ENCODE measurements at places on chromosomes 7 and 10.
A peak's percentile ranks its signal among the peaks of the same experiment; 100 is the strongest.

DNA sequence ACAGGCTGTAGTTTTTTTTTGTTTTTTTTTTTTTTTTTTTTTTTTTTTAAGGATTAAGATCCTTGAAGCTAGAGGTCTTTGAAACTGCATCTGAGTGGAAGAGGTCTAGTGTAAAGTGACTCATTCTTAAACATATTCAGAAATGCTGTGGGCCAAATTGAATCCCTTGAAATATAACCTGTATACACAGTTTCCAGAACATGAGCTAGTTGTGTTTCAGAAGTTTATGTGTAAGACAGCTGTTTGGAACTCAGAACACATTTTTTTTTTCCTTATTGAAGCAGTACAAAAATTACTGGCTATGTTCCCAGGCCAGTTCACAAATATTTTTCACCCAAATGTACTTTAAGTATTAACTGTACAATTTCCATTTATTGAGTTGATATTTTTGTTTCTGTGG is 67.9 kb downstream of the PPP1R9A start:
- no peak for DNase-seq

DNA sequence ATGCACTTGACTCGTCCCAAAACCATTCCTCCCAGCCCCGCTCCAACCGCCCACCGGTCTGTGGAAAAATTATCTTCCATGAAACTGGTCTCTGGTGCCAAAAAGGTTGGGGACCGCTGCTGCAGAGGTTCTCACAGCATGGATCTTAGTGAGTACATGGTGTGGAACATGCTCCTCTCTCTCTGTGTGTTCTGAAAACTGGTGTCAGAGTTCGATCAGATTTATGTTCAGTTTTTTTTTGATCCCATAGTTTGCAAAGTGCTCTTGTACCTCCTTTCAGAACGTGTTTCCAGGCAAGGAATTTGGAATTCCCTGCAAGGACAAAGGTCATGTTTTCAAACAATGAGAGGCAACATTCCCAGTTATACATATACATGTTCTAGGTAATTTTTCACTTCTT is 61.2 kb upstream of the FAM171A1 start:
- DNase-seq: no peak

DNA sequence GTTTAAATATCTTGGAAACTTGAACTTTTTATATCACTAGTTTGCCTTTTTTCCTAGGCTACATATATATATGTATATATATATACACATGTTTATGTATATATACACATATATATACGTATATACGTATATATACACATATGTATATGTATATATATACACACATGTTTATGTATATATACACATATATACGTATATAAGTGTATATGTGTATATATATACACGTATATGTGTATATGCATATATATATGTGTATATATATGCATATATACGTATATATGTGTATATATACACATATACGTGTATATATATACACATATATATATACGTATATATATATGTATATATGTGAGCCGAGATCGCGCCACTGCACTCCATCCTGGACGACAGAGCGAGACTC is 10.1 kb downstream of the OGDH start:
- no peak for DNase-seq

DNA sequence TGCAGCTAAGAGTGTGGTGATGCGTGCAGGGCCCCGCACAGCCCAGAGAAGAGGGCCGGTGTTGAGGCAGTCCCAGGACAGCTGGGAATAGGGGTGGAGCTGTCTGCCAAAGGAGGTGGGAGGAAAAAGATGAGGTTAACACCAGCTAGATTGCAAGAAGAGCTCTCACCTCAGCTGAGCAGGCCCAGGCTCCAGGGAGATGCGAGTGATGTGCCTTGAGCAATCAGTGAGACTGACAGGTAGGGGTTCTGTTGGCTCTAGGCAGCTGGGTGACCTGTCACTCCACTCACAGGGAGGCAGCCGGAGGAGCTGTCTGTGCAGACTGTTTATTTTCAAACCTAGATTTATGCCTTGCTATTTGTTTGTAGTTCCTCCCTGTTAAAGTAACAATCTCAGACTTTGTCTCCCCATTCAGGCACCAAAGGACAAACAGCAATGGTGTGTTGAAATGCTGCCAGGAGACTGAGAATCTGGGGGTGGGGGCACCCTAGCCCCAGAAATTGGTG is 205.1 kb upstream of the CXCL12 start:
- no peak for DNase-seq

DNA sequence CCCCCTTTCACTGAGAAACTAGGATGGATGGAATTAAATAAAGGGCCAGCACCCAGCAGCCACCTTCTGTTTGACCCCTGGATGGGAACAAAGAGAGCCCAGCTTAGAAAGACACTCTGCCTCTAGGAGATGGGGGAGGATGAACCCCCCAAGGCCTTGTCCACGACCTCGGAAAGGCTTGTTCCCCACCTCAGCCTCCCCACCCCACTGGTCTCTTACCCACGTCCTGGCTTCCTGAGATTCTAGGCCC is 9.7 kb downstream of the ITPRIP start:
- no peak for DNase-seq

- no peak for DNase-seq
These were observed 28.1 kb downstream of the LRRC72 start for GRCh38 chr7:16554518-16555236.

DNA sequence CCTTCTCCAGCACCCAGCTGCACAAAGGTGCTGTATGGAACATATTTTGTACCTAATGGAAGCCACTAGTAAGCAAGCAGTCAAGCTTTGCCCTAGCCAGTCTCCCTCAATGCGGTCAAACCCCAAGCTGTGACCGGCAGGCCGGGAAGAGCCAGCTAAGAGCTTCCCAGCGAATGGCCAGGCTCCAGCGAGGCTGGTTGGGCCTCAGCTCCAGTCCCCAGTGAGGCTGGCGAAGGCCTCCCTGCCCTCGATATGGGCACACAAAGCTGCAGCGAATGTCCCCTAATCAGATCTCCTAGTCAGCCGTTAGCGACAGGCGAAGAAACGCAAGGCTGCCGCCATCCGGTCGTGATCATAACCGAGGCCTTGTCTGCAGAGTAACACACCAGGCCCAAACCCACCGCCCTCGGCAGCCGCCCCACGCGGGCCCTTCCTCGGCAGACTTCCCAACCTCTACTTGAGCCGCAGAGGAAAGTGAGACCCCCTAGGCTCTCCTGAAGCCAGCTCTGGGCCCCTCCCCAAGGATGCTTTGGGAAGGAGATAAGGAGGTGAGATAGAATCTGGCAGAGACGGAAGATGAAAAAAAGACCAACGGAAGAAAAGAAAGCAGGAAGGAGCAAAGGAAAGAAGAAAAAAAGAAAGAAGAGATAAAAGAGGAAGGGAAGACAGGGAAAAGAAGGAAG is 3.1 kb upstream of the HOXA9 start:
- peak; percentile 87 for DNase-seq

GRCh38 chr10:113491967-113492565 is 60.8 kb upstream of the HABP2 start:
- DNase-seq: no peak

DNA sequence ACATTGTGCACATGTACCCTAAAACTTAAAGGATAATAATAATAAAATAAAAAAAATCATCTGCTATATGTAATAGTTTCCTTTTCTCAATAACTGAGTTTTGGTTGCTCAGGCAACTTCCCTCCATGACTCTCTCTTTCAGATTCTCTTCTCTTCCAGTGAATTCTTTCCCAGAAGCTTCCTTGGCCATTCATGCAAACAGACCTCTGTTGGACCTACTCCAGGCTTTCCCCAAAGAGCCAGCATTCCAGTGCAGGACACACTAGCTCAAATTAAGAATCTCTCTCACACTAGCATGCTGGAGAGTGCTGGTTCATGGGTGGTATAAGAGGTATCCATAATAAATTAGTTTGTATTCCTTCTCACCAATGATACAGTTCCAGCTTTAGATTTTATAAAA is 31.0 kb upstream of the ZEB1 start:
- no peak for DNase-seq

GRCh38 chr7:31068006-31068675 is 16.0 kb downstream of the ADCYAP1R1 start:
- DNase-seq: no peak

DNA sequence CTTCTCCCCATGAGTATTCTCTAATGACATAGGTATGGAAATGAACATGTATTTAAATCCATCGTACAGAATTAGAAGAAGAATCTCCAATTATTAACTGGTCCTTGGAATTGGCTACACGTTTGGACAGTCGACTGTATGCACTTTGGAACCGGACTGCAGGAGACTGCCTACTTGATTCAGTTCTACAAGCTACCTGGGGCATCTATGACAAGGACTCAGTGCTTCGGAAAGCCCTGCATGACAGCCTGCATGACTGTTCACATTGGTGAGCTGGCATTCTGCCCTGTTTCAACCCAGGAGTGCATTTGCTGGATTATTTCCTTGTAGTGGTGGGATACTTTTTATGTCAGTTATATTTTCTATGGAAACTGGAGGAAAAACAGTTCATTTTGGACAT is 32.2 kb downstream of the ZRANB1 start:
- DNase-seq: no peak

- DNase-seq: no peak
These were observed 34.4 kb upstream of the ARHGAP12 start for GRCh38 chr10:31962826-31963588.

DNA sequence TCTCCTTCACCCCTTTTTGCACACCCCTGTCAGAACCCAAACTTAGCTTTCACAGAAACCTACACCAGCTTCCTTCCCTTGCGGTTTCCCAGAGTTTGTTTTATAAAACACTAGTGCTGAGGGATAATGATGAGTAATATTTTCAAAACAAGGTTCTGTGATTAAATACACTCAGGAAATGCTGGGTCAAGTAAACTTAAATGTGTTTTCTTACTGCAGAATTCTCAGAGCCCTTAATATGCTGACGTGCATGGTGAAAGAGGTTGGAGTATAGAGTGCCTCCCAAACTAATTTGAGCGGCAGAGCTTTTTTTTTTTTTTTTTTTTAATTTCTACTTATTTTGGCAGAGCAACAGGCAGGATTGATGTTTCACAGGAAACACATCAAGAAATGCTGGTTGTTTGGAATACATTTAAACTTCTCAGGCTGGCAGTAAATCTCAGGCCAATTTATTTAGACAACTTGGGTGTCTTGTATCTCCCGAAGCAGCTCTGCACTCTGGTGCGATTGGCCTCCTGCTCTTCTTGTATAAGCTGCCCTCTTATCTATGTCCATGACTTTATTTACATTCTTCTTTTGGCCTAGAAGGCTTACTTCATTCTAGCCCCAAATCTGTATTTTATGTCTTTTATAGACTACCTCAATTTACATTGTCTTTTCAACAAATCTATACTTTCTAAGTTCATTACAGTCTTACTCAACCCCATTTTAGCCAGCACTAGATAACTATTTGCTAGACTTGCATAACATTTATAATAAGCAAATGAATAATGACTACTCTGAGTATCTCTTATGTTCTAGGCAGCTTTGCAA is 165.4 kb downstream of the BMPER start:
- no peak for DNase-seq

DNA sequence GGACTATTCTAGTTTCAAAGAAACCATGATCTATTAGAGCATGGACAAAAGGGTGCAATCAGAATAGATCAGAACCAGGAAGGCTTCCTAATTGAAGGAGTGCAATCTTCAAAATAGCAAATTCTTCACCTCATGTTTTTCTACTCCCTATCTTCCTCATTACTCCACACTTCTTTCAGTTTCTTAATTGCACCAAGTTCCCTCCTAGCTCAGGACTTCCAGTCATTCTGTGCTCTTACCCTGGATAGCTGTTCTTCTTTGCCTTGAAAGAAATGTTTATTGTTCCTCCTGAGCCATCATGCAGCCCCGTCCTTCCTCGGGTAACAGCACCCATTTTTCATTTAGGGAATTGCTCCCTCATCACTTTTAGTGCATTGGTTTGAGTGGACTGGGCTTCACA is 23.1 kb downstream of the TRPV5 start:
- DNase-seq: no peak

DNA sequence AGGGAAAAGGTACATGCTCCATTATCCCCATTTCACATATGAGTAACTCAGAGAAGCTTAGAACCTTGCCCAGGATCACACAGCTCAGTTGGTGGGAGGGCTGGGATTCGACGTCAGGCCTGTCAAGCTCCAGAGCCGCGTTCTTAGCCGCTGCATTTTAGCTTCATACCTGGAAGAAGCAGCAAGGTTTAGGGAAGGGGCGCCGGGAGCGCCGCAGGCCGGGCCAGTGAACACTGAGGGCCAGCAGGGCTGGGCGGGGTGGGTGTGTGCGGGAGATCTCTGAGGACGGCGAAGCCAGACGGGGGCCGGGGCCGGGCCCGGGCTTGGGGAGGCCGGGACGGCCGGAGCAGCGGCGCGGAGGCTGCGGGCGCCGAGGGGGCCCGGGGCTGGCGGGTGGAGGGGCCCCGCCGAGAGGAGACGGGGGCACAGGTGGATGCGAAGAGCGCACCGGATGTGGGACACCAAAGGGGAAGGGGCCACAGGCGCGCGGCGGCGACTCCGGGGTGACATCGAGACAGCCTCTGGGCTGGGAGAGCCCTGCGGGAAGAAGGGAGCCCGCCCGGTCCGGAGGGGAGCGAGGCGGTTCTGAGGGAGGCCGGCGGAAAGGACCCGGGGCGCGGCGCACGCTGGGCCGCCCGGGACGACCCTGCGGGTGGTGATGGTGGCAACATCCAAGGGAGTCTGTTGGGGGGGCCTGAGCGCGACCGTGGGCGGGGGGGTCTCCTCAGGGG is 498 bp downstream of the NDST2 start:
- peak; percentile 44 for DNase-seq

- no peak for DNase-seq
These were observed 141.6 kb downstream of the C1GALT1 start for GRCh38 chr7:7323921-7324320.

- DNase-seq: no peak
These were observed 7.3 kb upstream of the SNX13 start for GRCh38 chr7:17947620-17948019.

GRCh38 chr7:105802604-105803428 is 73.6 kb downstream of the ATXN7L1 start:
- no peak for DNase-seq

GRCh38 chr7:31850066-31850465 is 163.1 kb downstream of the PPP1R17 start:
- no peak for DNase-seq

DNA sequence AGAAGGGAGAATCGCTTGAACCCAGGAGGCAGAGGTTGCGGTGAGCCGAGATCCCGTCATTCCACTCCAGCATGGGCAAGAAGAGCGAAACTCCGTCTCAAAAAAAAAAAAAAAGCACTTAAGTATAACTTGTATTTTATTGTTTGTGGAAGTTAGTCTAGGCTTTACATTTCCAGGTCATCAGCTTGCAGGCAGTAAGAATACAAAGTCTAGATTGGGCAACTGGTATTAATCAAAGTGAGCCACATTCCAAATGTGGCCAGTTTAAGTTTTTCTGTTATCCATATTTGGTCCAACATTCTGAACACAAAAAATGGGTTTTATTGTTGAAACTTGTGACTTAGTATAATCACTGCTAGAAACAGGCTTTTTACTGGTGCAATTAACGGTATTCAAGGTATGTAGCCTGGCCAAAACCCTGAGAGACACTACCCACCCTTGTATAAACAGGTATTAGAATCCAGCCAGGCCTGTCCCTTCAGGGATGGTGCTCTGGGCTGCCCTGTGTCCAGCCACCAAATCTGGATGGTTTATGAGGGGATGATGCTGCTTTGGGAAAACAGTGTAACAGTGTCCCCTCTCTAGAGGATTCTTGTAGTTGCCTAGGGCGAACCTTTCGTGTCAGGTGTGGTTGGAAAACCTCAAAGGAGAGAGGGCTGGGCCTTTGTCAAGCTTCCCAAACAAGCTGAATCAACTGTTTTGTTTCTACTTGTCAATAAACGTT is 122.1 kb upstream of the EFCAB10 start:
- no peak for DNase-seq

All from right hindlimb (tissue), 1 donor.